ENCODE measurements at places on chromosomes 11 and 22.

GRCh38 chr11:10646005-10646404 is 47.5 kb downstream of the IRAG1 start:
- no peak for DNase-seq

GRCh38 chr11:35582033-35582432 is 36.2 kb upstream of the FJX1 start:
- DNase-seq = no peak

DNA sequence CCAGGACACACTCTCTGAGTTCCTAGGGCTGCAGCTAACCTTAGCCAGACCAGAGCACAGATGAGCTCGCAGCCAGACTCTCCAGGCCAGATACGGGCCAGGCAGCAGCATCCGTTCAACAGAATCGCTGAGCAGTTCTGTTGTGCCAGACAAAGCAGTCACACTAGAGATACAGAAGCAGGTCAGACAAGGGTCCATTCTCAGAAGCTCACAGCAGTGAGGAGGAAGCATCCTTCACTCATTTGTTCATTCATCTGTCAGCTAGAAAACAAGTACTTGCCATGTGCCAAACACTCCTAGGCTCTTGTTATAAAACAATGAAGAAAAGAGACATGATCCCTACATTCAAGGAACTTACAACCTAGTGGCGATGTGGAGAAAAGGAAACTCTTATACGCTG is 2.6 kb downstream of the LMO2 start:
- no peak for DNase-seq

DNA sequence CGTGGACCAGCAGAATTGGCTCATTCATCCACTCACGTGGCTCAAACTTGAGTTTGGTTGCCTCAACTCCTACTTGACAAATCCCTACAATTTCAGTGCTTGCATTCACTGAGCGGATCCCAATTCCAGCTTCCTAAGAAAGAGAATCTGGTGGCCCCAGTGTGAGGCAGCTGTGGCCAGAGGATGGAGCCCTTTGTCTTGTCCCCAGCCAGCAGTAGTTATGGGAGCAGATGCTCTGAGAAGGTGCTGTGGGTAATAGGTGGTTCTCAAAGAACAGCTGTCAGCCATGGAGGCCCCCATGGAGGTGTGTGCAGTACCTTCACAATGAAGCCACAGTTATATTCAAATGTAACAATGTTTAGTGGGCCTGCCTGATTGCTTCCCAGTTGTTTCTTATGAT is 39.3 kb downstream of the KREMEN1 start:
- DNase-seq = no peak

GRCh38 chr11:34189191-34189590 is 83.8 kb downstream of the NAT10 start:
- no peak for DNase-seq

GRCh38 chr22:44331881-44332714 is 19.3 kb upstream of the SHISAL1 start:
- peak; percentile 69 for DNase-seq

- no peak for DNase-seq
These were observed 488.6 kb downstream of the METTL15 start for GRCh38 chr11:28596816-28597215.

DNA sequence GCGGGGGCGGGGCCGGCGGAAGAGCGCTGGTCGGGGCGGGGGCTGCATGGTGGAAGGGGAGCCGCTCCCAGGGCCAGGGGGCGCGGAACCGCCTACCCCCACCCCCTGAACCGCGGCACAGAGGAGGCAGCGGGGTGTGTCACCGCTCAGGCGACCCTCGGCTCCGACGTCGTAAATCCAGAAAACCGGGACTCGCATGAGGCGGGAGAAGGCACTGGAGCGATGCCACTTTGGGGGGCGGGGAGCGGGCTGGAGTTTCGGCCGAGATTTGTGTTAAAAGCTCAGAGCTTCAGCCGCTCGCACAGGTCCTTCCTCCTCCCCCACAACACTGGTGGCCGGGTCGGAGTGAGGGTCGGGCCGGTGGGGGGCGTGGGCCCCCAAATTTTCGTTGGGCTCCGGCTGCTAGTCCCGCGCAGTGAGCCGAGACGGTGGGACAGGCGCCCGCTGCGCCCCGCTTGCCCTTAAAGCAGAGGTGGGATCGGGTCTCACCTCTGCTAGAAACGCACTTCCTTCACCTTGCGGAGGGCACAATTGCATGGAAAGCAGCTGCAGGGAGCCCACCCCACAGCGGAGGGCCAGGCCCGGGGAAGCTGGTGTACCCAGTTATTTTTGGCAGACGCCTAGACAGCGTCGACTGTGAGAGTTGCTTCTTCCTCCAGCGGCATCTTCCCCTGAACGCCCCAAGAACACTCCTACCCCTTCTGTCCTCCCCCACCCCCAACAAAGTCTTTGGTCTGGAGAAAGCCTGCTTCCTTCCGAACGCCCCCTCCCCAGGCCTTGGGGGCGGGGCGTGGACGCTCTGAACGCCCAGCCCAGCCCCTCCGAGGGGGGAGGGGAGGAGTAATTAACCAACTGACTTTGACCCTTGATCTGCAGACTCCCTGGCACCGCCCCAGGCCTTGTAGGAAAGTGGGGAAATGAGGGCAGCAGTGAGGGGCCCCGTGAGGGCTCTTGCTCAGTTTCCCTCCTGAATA is 1.1 kb downstream of the OVOL1 start:
- DNase-seq = no peak

DNA sequence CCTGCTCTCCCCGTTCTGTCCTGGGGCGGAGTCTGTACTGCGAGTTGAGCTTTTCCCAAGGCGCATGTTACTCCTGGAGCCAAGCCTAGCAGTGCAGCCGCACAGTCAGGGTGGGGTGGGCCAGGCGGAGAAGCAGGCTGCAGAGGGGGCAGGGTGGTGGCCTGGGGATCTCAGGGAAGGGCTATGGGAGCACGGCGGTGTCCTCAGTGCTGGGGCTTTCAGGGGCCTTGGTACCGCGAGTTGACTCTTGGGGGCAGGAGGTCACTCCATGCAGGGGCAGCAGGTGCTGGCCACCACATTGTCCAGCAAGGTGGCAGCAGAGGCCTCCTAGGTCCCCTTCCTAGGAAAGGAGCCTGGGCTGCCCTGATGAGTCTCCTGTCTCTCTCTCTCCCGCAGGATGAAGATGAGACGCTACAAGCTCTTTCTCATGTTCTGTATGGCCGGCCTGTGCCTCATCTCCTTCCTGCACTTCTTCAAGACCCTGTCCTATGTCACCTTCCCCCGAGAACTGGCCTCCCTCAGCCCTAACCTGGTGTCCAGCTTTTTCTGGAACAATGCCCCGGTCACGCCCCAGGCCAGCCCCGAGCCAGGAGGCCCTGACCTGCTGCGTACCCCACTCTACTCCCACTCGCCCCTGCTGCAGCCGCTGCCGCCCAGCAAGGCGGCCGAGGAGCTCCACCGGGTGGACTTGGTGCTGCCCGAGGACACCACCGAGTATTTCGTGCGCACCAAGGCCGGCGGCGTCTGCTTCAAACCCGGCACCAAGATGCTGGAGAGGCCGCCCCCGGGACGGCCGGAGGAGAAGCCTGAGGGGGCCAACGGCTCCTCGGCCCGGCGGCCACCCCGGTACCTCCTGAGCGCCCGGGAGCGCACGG is 14.9 kb upstream of the MIEF1 start:
- DNase-seq = no peak

- no peak for DNase-seq
These were observed 4.9 kb upstream of the RAB38 start for GRCh38 chr11:88179971-88180629.

GRCh38 chr11:108221911-108222573 is 396 bp downstream of the NPAT start:
- no peak for DNase-seq

- no peak for DNase-seq
These were observed 382.6 kb downstream of the DYNC2H1 start for GRCh38 chr11:103491777-103492176.

DNA sequence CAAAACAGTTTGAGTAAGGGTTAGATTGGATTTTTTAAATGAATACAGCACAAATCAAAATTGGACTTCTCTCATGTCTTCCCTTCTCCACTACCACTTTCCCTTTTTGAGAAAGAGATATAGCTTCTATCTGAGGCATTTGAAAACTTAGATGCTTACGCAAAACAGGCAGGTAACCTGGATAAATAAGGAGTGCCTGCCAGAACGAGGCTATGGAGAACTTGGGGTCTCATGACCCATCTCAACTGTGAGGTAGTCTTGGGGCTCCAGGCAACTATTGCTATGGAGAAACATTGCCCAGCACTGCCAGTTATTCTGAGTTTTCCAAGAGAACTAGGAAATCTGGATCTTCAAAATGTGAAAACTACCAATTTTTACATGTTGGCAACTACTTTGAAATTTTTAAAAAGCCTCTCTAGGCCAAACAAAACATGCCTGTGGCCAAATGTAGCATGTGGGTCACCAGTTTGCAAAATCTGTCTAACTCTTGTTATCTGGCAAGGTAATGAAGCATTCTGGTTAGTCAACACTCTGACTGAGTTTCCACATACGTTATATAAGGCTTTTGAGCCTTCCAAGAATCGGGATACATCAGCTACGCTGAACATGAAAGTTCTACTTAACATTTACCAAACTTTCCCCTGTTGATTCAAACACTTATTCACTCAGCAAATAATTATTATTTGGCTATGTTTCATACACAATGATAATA is 752.7 kb downstream of the KCNA4 start:
- no peak for DNase-seq

DNA sequence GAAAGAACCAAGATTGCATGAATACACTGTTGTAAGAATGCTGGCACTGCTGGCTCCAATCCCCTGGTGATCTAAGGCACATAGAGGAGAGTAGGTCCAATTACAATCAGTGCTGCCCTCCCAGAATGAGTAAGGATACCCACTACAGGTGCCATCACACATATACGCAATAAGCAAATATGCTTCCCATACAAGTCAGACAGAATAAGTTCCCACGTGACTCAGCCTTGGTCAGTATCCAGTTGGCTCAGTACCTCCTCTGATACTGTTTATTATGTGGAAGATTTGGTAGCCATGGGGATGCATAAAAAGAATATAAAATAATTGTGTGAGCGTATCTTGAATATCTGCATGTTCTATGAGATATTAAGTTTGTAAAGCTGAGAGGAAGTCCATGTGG is 8.9 kb upstream of the OR2D3 start:
- DNase-seq = peak; percentile 42

GRCh38 chr11:103987629-103988594 is 48.5 kb upstream of the DDI1 start:
- no peak for DNase-seq

DNA sequence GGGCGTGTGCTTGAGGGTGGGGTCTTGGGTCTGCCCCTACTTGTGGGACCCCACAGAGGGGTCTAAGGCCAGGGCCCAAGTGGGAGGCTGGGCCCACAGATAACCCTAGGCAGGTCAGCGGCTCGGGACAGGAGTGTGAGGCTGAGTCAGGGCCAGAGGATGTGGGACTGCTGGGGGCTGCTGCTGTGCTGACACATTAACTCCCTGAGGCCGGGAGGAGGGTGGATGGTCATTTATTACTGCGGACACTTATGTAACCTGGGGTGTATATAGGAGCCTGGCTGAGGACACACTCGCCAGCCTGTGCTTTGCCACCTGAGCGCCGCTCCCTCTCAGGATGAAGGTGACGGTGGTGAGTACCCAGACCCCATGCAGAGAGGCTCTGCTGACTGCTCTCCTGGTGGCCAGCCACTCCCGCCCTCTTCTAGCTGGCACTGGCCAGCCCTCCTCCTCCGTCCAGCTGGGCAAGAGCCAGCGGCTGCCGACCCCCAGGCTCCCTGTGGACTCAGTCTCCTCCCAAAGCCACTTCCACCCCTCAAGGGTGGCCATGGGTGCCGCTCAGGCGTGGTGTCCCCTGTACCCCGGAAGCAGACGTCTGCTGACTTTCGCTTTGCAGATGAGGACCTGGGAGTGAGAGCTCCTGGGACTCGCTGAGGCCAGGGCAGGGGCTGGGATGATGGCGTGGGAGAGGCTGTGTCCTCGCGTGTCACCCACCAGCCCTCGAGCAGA is at the start of gene MIOX:
Gene MIOX, plus strand, starts transcription at position 299 of the 729 bp plus-strand sequence. Its CDS starts 39 bp downstream, at position 338.
- DNase-seq = peak; percentile 29

DNA sequence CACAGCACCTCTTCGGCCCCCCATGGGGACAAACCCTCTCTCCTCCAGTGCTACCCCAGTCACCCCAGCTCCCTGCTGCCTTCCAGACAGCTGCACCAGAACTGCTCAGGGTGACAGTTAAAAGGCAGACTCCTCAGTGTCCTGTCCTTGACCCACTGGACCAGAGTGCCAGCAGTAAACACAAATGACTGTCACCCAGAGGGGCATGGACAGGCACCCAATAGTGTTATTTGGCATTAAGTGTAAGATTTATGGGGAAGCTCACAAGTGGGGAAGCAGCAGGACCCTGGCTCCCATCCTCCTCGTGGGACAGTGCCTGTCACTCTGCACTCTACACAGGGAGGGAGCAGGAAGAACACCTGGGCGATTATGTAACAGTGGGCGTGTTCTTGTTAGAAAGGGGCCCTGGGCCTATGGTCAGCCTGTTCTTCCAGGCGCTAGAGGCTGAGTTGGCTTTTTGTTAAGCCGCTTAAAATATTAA is 5.0 kb downstream of the RPS19BP1 start:
- no peak for DNase-seq

- no peak for DNase-seq
These were observed 30.9 kb downstream of the MICAL2 start for GRCh38 chr11:12141283-12141682.

- DNase-seq = no peak
These were observed 160.4 kb downstream of the BRD1 start for GRCh38 chr22:49667236-49667635.

DNA sequence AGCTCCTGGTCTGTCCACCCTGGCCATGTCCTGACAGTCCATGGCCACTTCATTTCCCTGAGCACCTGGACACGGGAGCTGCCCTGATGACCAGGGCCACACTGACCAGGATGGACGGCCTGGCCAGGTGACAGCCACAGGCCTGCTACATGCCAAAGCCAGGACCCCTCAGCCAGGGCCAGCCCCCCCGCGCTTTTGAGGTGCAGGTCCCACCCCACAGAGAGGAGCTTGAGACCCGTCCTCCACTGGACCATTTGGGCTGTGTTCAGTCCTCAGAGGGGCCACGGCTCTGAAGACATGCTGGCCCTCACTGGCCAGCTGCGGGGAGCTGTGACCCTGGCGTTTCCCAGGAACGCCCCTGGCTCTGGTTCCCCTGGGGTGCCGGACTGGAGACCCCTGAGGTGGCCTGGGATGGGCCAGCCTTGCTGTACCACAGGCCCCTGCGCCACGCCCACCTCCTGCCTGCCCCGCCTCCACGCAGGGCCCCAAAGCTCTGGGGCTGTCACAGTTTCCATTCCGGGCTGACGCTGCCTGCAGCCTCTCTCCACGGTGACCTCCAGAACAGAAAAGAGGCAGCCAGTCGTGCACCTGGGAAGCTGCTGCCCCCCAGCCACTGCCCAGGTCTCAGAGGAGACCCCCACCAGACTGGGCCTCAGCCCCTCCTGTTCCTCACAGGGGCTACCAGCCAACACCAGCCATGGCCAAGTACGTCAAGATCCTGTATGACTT is 18.2 kb downstream of the EPS8L2 start:
- no peak for DNase-seq

Measured in Daoy (cell line).